ENCODE measurements at places on chromosomes 12 and 14.

DNA sequence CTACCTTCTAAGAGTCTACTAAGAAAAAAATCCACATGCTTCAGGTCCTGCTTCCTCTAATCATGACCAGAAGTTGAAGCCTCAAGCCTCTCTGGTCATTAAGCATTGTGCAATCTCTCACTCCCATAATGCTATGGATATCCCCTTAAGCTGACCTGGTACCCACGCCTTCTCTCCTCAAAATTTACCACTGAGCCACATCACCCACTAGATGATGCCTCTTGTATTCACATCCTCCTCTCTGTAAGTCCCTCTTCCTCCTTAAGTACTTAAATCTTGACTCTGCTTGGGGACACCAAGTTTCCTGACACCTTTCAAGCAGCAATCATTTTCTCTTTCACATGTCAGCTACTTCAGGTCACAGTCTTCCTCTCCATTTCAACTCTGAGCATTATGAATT lies 9.8 kb downstream of the GALNT4 start:
- DNase-seq = no peak

DNA sequence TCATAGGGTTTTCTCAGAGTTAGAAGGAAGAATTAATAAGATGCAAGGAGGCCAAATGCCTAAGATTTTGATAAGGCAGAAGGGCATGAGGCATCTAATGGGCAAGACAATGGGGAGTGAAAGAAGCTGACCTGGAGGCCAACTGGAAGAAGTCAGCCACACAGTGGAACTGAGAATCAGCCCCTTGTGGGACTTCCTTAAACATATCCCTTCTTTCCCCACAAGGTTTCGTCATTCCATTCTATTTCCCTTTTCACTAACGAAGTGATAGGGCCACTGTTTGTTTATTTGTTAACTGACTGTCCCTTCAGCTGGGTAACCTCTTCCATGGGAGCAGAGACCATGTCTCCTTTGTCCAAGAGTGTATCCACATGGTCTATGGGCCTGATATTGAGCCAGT lies 86.2 kb downstream of the HELB start:
- no peak for DNase-seq

GRCh38 chr12:99387661-99388060 lies 259.9 kb upstream of the GARIN6 start:
- no peak for DNase-seq

GRCh38 chr12:42767326-42767954 lies 177.9 kb upstream of the PRICKLE1 start:
- no peak for DNase-seq

GRCh38 chr12:106764738-106765137 lies 9.7 kb upstream of the RIC8B start:
- no peak for DNase-seq

GRCh38 chr14:61297581-61297980 lies 16.4 kb upstream of the TMEM30B start:
- no peak for DNase-seq
